ENCODE measurements at places on chromosomes 4 and X.

- DNase-seq = no peak
Observed at GRCh38 chrX:120824021-120824420, 51.6 kb downstream of the CT47B1 start.

DNA sequence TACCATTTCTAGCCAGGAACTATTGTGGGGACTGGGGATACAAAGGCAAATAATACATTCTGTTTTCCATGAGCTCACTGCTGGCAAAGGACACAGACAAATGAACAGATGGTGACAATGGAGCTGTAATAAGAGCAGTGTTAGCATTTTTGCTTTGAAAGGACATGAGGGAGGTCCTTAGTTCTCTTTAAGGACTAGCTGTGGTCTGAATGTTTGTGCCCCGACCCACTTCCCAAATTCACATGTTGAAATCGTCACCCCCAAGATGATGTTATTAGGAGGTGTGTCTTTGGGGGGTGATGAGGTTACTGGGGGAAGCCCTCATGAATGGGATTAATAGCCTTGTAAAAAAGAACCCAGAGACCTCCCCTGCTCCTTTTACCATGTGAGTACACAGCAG lies 30.3 kb downstream of the CCNG2 start:
- DNase-seq = no peak

GRCh38 chr4:80071604-80072227 lies 1.3 kb downstream of the ANTXR2 start:
- DNase-seq = no peak

- no peak for DNase-seq
Observed at GRCh38 chrX:21798677-21799219, 40.7 kb upstream of the MBTPS2 start.

- DNase-seq = no peak
Observed at GRCh38 chrX:84188320-84188834, 378 bp upstream of the RPS6KA6 start.

DNA sequence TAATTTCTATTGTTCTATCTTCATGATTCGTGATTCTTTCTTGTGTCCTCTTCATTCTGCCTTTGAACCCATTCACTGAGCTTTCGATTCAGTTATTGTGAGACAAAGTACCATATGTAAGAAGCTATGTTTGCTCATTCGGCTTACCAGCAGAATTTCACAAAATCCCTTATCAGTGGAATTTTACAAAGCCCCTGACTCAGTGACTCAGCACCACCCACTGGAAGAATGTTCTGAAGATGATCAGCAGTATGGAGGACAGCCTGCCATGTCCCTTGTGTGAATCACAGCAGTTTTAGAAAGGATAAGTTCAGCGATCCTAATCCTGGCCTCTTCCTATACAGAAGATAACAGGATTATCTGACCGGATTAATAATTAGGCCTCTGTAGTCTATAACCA lies 5.8 kb upstream of the UXT start:
- DNase-seq = no peak

- no peak for DNase-seq
Observed at GRCh38 chrX:67724359-67725110, 180.7 kb downstream of the AR start.

DNA sequence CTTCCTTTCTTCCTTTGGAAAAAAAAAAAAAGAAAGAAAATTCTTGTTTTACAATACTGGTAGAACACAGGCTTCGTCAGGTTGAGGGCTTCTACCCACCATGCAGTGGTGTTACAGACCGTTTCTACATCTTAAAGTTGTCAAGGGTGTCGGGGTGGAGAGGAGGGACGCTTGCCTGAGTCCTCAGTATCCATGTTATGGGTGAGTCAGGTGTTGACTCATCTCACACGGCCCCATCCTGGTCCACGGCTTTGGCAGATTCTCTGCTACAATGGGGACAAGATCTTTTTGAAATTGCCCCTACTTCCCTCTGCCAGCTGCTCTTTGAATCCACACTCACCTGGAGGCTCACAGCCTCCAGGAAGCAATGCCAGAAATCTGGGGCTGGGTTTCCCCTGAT lies 310.3 kb upstream of the ZFP42 start:
- no peak for DNase-seq

DNA sequence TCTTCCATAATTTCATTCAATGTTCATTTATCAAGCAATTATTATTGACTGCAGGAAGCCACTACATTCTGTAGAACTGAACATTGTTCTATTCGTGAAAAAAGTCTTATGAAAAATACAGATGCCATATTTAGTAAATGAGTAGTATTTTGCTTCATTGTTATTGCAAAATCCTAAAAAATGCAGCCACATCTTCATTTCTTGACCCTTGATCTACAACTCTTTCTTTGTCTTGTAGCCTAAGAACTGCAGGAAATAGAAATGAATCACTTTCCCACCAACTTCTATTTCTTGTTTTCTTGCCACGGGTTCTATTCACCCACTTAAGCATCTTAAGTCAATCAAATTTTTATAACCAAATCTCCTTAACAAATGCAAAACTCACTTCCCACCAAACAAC lies 63.3 kb downstream of the KCNIP4 start:
- DNase-seq = no peak

GRCh38 chrX:16711893-16712547 lies 449 bp downstream of the CTPS2 start:
- no peak for DNase-seq
